Immature natural killer cell (primary cell): ENCODE measurements at places on chromosomes 16 and 17.

DNA sequence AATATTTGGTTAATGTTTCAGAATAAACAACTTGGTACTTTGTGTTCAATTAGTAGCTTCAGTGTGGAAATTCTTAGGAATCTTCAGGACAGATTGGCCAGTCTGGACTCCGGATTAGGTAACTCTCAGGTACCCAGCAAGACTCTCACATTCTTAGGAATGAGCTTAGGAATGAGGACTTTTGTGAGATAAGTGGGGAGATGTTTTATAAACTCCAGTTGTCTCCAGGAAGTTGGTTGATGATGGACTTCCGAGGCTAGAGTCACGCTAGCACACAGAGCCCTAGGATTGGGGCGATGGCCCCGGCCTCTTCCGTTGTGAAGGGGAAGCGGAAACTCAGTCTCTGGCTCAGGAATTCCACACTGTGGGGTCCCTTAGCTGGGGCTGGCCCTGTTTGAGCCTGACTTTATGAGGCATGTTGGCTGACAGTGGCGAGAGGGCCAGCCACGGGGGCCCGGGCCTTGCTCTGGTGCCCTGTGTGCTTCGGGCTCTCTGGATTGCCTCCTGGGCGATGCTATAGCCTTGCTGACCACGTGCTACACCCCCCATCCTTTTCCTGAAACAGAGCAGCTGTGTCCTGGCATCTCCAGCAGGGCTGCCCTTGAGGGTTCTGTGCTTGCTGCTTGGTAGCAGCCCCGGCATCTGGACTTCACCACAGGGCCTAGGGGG, 32.4 kb downstream of the RAB11FIP3 start:
- no peak for DNase-seq

DNA sequence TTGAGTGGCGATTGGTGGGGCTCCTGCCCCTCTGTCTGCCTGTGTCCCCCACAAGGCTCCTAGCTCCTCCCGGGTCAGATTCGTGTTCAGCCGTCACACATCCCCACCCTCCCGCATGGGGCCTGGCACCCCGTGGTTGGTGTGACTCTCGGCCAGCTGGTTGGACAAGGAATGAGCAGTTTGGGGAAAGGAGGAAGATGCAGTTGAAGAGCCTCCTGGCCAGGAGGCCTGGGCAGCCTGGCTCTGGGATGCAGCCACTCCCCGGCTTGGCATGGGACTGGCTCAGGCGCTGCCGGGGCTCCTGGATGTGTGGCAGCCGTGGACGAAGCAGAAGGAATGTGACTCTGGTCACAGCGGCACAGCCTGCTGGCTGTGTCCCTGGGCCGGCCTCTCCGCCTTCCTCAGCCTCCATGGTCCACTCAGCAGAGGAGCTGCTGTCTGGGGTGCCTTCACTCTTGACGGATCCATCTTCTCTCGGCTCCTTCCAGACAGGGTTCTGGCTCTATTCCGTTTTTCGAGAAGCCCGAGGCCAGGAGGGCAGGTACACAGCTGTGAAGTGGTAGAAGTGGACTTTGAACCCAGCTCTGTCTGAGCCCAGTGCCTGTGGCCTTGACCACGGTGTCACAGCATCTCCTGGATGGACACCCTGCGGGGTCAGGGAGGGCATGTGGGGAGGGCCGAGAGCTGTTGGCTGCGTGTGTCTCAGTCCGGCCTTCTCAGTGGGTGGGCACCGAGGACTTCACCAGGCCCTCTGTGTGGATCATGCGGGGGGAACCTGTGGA, 2.1 kb downstream of the TRAF7 start:
- no peak for DNase-seq

DNA sequence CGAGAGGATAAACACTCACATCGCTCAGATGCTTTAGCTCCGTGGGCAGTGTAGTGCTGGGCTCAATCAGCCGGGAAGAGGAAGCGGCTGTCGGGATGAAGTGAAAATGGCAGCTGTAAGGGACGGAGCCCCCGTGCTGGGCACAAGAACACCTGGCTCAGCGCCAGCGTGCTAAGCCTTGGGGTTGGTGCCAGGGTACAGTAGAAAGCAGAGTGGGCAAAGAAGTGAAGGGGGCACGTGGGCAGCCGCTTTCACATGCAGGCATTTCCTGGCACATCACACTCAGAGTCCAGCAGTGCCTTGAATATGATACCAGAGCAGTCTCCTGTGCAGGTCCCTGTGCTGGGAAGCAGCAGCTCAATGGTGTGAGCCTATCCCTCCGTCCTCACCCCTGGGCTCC, 51.1 kb upstream of the FOXF1 start:
- no peak for DNase-seq

GRCh38 chr16:14194721-14195120, 123.6 kb downstream of the MRTFB start:
- DNase-seq: no peak

GRCh38 chr17:65060631-65061254, 4.2 kb upstream of the GNA13 start:
- no peak for DNase-seq

- DNase-seq: no peak
These were observed 37.1 kb downstream of the SPACA3 start for GRCh38 chr17:33028778-33029177.

DNA sequence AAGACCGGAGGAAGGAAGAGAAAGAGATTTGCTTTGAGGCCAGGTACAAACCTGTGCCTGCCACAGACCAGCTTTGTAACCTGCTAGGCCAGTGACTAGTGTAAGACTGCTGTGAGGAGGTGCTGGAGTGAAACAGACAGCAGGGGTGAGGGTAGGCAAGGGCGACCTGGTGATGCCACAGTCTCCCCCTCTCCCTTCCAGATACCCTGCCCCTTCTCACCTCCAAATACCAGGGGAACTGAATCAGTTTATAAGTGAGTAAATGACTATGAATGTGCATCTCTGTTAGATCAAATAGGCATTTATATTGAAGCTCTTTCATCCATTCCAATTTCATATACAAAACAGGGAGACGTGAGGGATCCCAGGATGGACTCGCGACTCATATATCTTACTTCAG, 9.4 kb downstream of the SEC14L1 start:
- DNase-seq: no peak
